HFFc6 (cell line): ENCODE measurements at places on chromosomes 7 and 10. TPM values are rescaled to one million over a fixed set of nuclear protein-coding genes. Genes with fewer than 3 reads are reported as not detected.

DNA sequence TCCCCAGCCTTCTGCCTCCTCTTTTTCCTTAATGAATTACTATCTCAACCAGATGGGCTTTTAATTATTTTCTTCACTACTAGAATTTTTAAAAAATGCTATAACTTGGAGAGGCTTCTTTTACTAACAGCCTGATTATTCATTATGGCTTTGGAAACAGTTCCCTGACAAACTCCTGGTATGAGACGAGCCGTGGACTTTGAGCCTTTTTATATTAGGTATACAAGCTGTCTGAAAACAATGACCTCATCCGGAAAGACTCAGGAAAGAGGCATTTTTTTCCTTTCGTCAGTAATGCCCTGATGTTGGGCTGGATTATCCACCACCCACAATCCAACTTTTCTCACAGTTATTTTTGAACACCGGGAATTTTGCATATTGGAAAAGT, 26.7 kb upstream of the ABLIM1 start:
- H3K27me3 ChIP-seq = no peaks in the 10 kb centered on the region
- H3K4me3 ChIP-seq = peak overlapping the region; percentile 79
- H3K36me3 ChIP-seq = 0 out of 2 replicates have a peak, but pooled peaks cover 4% of the 10 kb centered on the region
- H3K4me1 ChIP-seq = peaks cover 45% of the 10 kb centered on the region

Gene EFCAB10
- not detected in 3 replicates for total RNA-seq

Gene OPTN
- total RNA-seq = 80.9 to 83.9 TPM (median 83.6 TPM) in 3 replicates

GRCh38 chr10:130255777-130256176, 119.6 kb downstream of the GLRX3 start:
- no peak overlapping the region for H3K27ac ChIP-seq
- H3K4me3 ChIP-seq = no peak overlapping the region
- H3K4me1 ChIP-seq = no peaks in the 10 kb centered on the region
- H3K36me3 ChIP-seq = peaks cover 3% of the 10 kb centered on the region; the same call in 1 of the 2 replicates
- peaks cover 2% of the 10 kb centered on the region; the same call in 1 of the 2 replicates for H3K27me3 ChIP-seq
- DNase-seq = no peak

DNA sequence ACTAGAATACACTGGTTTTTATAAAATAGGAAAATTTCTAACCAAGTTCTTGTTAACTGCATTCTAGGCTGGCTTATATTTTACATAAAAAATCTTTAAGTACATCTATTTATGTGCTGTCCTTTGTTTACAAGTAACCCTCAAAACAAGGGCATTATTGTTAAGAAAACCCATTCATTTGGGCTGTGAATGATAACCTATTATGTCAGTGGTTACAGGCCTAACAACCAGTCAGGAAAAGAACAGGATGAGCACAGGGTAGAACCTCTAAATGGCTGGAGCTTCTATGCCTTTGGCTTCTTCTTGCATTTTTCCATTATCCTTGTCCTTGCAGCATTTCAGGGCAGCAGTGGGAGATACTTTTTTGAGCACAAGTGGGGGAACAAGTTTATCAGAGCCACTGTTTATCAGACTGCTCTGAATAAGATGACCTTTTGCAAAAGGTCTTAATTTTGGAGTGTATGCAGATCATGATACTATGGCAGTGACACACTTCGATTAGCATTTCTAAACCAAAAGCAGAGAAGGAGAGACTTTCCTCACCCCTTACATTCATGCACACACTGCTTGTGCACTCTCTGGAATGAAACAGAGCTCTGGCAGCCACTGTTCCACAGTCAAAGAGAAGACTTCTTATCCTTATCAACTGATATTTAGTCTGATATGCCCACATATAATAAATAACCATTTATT, 10.9 kb downstream of the GPR37 start:
- no peaks in the 10 kb centered on the region for H3K36me3 ChIP-seq
- no peaks in the 10 kb centered on the region for H3K4me1 ChIP-seq
- no peak for DNase-seq
- no peaks in the 10 kb centered on the region for H3K27me3 ChIP-seq
- H3K27ac ChIP-seq = no peak overlapping the region
- H3K4me3 ChIP-seq = no peak overlapping the region

DNA sequence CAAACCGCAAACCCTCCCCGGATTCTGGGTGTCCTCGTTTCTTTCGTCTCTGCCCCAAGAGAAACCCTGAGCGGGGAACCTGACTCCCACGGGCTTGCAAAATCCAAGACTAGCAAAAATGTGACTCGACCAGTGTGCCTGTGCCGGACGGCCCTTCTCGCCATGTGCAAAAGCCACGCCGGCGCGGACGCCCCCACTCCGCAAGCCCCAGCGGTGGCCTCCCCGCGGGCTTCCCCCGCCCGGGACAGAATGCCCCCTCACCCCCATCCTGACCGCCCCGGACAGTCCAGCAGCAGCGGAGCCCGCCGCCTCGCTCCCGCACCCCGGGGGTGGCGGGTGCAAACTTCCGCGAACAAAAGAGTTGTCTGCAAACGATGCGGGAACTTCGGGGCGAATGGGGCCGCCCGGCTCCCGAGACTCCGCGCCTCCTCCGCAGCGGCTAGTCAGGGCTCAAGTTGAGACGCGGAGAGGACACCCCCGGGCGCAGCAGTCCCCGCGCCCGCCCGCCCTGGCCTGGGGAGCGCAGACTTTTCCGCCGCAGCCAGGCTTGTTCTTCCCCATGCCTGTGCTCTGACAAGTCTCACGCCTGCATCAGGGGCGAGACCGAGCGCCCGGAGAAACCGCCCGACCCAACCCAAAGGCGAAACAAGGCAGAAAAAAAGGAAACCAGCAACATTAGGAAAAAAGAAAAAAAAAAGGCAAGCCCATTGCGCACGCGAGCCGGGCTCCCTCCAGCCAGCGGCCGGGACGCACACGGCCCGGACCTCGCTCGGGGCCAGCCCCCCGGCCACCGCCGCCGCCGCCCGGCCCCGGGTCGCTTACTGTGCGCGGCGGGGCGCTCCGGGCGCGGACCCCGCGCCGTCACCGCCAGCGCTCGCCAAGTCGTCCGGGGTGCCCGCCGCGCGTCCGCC, 732 bp downstream of the FAM53B start:
- peak overlapping the region; percentile 98 for H3K4me3 ChIP-seq
- no peaks in the 10 kb centered on the region for H3K36me3 ChIP-seq
- peaks cover 4% of the 10 kb centered on the region for H3K27me3 ChIP-seq
- H3K4me1 ChIP-seq = peaks cover 59% of the 10 kb centered on the region
- DNase-seq = peak; percentile 32
- peak overlapping the region; percentile 95 for H3K27ac ChIP-seq

Gene UBN2
- total RNA-seq = 8.9 to 10.6 TPM (median 10.1 TPM) in 3 replicates

DNA sequence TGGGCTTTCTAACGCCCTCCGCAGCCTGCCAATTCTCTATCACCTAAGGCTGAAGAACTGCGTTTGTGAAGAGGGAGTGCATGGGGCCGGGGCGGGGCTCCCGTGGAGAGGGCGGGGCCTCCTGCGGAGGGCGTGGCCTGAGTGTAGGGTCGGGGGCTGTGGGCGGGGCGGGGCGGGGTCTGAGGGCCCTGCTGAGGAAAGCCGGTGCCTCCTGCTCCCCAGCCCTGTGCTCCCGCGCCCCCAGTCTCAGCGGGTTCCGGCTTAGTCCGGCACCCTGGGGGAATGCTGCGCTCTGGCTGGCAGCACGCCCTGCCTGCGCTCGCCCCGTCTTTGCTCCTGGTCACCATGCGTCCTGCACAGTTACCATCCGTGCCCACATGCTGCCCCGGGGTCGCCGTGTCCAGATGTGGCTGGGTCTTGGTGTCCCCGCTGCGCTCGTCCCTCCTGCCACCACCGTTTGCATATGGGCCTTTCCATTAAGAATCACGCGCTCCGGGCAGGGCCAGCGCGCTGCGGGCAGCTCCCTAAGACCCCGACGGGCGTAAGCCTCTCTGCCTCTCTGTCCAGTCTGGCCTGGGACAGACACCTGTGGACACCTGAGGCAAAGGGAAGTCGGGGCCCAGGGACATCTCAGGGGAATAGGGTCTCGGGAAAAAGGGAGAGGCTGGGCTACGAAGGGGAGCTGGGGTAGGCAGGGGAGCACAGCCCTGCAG, 144.0 kb upstream of the RET start:
- no peaks in the 10 kb centered on the region for H3K36me3 ChIP-seq
- no peaks in the 10 kb centered on the region for H3K4me1 ChIP-seq
- H3K27ac ChIP-seq = no peak overlapping the region
- DNase-seq = no peak
- H3K4me3 ChIP-seq = no peak overlapping the region
- H3K27me3 ChIP-seq = peaks cover 34% of the 10 kb centered on the region

- no peak overlapping the region for H3K4me3 ChIP-seq
- no peaks in the 10 kb centered on the region for H3K27me3 ChIP-seq
- no peak overlapping the region for H3K27ac ChIP-seq
- peaks cover 46% of the 10 kb centered on the region for H3K4me1 ChIP-seq
- H3K36me3 ChIP-seq = no peaks in the 10 kb centered on the region
Observed at GRCh38 chr10:60388709-60389301, 870 bp downstream of the ANK3 start.

- peaks cover 33% of the 10 kb centered on the region for H3K4me1 ChIP-seq
- H3K27me3 ChIP-seq = no peaks in the 10 kb centered on the region
- no peaks in the 10 kb centered on the region for H3K36me3 ChIP-seq
- H3K27ac ChIP-seq = peak overlapping the region; percentile 15; the same call in 1 of the 2 replicates
- no peak overlapping the region for H3K4me3 ChIP-seq
Observed at GRCh38 chr10:71223347-71224058, 11.1 kb downstream of the UNC5B start.
